ENCODE measurements at places on chromosomes 4 and X.

- DNase-seq, result no peak
These were observed 4.2 kb downstream of the RPS4X start for GRCh38 chrX:72272868-72273267.

DNA sequence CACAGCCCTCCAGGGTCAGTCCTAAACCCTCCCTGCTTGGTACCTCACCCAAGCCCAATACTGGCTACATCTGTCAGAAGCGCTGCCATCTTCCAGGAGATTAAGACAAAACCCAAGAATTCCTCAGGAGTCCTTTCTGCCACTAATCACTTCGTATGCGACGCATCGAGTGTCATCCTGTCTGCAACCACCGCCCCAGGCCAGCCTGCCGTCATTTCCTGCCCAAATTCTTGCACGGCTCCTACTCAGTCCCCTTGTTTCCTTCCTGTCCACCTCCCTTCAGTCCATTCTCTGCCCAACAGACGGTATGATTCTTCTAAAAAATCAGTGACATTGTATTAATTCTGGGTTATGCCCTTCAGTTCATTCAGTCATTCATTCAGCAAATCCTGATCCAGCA is 113.6 kb downstream of the NFKB1 start:
- no peak for DNase-seq

- DNase-seq, result no peak
These were observed 56.9 kb downstream of the CLCN4 start for GRCh38 chrX:10213716-10214115.

DNA sequence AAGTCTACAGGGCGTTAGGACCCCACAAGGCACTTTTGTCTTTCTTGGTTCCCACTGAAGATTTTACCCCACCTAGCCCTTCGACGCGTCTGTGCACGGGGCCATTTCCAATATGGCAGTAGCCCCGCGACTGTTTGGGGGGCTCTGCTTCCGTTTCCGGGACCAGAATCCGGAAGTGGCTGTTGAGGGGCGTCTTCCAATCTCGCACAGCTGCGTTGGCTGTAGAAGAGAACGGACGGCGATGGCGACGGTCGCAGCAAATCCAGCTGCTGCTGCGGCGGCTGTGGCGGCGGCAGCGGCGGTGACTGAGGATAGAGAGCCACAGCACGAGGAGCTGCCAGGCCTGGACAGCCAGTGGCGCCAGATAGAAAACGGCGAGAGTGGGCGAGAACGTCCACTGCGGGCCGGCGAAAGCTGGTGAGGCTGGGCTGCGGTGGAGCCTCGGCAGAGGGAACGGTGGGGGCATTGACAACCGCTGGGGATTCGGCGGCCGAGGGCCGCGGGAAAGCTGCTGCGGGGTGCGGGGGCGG is at the start of gene USP11:
Gene USP11, plus strand, starts transcription at position 207 of the 530 bp plus-strand sequence. Its CDS starts 35 bp downstream, at position 242.
- DNase-seq, result peak; percentile 13

DNA sequence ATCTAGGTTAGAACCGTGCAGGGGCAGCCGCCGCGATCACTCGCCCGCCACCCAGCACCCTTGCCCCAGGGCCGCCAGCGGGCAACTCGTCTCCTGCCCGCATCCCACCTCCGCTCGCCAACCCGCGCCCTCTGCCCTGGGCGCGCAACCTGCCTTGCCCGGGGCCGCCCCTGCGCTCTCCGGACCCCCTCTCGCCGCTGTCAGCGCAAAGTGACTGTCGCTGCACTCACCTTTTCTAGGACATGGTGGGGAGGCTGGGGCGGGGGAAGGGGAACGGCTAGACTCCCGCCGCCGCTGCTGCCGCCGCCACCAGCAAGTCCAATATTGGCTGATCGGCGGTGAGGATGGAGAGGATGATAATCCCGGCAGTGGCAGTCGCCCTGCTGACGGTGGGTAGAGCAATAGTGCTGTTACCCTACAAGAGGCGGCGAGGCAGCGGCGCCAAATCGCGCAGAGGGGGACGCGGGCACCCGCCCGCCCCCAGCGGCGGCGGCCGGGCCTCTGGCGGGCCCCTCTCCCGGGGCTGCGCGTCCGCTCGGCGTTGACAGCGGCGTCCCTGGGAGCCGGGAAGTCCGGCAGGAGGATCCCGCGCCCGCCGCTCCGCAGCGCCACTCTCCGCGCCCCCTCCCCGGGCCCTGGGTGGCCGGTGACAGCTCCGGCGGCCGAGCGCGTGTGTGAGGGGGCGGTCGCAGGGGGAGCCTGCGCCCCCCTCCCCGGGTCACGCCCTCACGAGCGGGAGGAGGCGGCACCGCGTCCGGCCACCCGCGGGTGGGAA is 2.3 kb upstream of the NR3C2 start:
- peak; percentile 39 for DNase-seq

DNA sequence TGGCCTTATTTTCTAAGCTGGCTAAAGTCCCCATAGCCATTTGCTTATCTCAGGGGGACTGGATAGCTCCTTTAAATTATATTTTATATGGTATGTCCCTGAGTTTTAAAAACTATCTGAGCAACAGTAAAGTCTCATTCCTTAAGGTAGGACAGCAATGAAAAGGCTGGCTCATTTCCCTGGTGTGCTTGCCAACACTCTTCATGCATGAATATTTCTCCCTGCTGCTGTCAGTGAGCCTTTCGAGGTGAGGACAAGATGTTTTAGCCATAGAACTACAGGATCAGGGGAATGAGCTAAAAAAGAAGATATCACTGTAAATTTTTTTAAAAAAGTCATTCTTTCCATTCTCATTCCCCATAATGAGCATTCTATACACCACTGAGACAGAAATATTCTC is 427.3 kb upstream of the FAM241A start:
- DNase-seq, result no peak

DNA sequence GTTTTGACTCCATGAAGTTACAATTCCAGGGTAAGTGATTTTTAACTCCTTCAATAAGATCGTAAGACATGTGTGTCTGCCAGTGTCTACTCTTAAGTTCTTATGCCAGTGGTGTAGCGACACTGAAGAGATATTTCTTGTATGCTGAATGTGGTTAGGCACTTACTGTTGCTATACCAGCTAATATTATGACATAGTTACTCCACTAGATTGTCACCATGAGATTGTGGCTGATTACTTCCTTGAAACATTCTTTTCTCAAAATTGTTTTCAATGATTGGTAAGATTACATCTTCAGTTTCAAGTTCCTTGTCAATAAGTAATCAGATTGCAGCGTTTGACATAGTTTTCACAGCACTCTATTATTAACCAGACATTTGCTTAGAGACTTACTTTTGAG is 60.6 kb upstream of the PAGE5 start:
- DNase-seq, result no peak

DNA sequence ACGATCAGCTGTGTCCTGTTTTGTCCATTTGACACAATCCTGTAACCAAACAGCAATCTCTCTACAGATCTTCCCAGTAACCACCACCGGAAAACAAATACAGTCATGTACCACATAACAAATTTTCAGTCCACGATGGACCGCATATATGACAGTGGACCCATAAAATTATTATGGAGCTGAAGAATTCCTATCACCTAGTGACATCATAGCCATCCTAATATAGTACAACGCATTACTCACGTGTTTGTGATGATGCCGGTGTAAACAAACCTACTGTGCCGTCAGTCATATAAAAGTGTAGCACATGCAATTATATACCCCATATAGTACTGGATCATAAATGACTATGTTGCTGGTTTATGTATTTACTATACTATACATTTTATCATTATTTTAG is 133.7 kb upstream of the EDNRA start:
- no peak for DNase-seq

GRCh38 chrX:123291623-123292022 is 107.5 kb downstream of the GRIA3 start:
- no peak for DNase-seq

- DNase-seq, result no peak
These were observed 132.6 kb downstream of the ATG4A start for GRCh38 chrX:108224218-108224617.

- DNase-seq, result no peak
These were observed 218.1 kb downstream of the ANTXR2 start for GRCh38 chr4:79854856-79855502.

DNA sequence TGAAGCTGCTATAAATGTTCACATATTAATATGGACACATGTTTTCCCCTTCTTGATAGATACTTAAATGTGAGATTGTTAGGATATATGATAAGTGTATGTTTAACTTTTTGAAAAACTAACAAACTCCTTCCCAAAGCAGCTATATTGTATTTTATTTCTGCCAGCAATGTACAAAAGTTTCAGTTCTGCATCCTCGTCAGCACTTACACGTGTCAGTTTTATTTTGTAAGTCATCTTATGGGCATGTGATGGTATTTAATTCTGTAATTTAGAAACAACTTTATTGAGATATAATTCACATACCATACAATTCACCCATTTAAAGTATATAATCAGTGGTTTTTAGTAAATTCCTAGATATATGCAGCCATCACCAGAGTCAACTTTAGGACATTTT is 31.6 kb downstream of the RAPGEF2 start:
- DNase-seq, result no peak

DNA sequence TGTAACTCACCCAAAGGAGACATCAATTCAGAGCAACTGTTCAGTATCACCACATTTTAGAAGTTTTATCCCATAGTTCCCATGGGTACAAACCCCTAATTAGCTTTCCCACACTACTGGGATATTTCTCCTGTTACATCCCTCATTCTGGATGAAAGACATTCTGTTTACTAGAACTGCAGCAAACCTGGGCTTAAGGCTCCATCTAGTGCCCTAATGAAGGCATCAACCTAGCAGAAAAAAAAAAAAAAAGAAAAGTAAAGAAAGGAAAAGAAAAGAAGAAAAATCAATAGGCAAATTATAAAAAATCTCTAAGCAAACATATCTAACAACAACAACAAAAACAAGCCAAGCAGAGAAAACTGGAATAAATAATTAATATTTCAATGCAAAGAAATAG is 133.7 kb upstream of the CPXCR1 start:
- DNase-seq, result no peak

GRCh38 chrX:123871309-123871708 is 11.5 kb downstream of the XIAP start:
- DNase-seq, result no peak

DNA sequence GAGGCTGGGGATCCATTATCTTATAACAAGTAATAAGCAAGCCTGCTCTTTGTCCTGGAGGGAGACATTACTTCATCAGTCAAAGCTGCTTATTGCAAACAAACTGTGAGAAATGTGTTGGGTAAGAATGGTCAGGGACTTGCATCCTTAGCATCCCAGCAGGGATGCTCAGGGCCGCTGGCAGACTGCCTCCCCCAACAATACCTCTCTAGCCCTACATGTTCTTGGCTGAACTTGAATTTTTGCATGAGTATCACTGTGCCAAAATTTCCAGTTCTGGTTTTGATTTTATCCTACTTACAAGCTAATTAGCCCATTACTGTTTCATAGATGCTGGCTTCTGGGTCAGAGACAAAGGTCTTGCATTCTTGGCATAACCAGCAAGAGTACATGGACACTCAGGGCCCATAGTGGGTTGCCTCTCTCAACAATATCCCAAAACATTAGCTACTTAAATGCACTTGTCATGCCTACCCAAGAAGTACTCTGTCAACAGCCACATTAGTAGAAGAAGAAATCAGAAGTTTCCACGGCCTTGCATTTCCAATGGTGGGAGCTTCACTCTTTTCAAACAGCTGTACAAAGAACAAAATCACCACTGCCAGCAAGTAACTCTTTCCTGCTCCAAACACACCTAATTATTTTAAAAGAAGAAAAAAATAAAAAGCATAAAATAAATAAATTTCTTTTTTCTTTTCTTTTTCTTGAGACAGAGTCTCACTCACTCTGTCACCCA is 41.9 kb upstream of the NEUROG2 start:
- no peak for DNase-seq

DNA sequence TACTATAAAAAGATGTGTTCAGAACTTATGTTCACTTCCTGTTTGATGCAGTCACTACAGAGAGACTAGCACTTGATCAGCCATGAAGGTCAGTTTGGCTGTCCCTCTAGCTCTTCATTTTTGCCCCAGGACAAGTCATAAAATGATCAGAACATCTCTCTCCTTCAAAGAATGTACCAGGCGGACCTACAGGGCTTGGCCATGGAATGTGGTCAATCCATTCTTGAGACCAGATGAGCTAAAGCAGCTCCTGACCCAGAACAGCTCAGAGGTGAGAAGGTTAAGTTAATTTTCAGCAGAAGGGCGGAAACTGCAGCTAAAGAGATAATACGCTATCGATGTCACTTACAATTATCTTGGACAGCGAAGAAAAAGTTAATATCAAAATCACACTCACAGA is 49.2 kb upstream of the TAB3 start:
- DNase-seq, result no peak

DNA sequence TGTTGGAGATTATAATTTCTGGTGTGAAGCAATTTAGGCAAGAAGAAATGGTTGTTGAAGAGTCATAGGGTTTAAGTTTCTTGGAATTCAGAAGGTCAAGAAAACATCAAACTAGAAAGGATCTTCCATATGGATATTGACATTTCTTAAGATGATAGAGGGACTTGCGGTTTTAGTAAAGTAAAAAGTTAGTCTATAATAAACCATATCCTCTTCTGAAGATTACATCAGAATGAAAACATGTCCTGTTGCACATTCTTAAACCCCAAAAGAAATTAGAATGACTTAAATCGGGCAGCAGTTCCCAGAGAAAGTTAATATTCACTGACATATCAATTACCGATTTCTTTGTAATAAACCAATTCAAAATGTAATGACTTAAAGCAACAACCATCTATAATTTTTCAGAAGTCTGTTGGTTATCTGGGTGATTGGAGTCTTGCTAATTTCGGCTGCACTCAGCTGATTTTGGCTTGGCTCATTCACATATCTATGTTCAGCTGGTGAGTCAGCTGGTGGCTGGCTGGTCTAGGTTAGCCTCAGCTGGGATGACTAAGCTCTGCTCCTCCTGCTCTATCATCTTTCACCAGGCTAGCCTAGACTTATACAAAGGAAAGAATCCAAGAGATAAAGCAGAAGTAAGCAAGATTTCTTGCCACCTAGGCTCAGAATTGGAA is 24.4 kb upstream of the DYNLT3 start:
- no peak for DNase-seq
